CD8-positive, alpha-beta T cell (primary cell): ENCODE measurements at places on chromosomes 1 and 21.

- DNase-seq = no peak
Measured at GRCh38 chr1:56123421-56123820, 455.9 kb downstream of the PLPP3 start.

GRCh38 chr21:34630536-34631143 is 15.7 kb upstream of the RCAN1 start:
- DNase-seq = no peak

DNA sequence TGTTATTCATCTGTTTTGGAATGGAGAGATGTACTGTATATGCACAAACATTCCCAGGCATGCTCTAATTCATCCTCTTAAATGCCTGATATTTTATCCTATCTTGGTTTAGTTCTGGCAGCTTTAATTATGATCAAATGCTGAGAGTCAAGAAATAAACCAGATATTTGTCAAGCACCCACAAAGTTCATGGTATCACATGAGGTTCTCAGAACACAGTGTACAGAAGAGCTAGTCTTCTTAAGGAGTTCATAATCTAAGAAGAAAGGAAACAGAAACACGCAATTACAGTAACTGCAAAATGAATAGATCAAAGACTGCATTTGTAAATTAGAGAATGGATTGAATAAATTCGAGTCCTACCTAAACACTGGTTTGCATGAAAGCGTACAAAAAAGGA is 58.3 kb upstream of the KCNH1 start:
- no peak for DNase-seq

GRCh38 chr1:233140499-233140898 is 155.0 kb downstream of the PCNX2 start:
- DNase-seq = no peak

DNA sequence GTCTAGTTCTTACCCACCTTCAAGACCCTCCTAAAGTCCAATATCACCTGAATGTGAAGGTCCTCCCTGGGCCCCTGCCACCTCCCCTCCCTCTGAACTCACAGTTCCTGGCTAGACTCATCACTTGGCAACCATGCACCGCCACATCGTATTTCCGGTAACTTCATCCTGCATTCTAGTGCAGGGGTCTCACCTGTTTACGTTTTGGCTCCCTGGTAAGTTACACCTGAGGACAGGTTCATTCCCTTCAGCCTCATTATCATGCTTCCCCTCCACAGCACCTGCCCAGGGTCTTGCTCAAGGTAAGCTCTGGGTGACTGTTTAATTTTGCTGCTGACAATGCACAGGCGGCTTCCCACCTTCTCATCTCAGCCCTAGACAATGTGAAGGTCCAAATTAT is 93.1 kb downstream of the MIS18A start:
- DNase-seq = no peak

- no peak for DNase-seq
Measured at GRCh38 chr21:35329940-35330660, 281.0 kb upstream of the RUNX1 start.

DNA sequence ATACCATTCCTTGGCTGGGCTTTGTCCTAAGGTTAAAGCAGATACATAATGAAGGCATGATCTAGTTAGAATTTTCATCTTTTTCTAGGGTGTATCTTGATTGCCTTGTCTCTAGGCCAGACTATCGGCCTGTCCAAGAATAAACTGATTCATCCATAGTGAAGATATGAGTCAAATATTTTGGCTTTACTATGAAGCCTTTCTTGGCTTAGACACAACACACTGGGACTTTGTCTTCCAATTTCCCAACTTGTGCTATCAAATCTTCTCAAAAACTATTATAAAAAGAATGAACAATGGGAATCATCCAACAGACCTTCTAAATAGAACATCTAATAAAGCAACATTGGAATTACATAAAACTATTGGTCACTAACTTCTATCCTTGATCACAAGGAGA is 64.8 kb downstream of the WARS2 start:
- no peak for DNase-seq

GRCh38 chr1:87197641-87198040 is 131.0 kb upstream of the LMO4 start:
- no peak for DNase-seq

DNA sequence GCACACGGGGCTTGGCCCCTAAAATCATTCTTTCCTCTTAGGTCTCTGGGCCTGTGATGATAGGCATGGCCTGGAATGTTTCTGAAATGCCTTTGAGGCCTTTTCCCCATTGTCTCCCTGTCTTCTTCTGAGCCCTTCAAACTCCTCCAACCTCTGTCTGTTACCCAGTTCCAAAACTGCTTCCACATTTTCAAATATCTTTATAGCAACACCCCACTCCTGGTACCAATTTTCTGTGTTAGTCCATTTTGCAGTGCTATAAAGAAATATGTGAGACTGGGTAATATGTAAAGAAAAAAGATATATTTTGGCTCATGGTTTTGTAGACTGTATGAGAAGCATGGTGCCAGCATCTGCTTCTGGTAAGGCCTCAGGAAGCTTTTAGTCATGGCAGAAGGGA is 158.8 kb downstream of the TM2D1 start:
- no peak for DNase-seq

DNA sequence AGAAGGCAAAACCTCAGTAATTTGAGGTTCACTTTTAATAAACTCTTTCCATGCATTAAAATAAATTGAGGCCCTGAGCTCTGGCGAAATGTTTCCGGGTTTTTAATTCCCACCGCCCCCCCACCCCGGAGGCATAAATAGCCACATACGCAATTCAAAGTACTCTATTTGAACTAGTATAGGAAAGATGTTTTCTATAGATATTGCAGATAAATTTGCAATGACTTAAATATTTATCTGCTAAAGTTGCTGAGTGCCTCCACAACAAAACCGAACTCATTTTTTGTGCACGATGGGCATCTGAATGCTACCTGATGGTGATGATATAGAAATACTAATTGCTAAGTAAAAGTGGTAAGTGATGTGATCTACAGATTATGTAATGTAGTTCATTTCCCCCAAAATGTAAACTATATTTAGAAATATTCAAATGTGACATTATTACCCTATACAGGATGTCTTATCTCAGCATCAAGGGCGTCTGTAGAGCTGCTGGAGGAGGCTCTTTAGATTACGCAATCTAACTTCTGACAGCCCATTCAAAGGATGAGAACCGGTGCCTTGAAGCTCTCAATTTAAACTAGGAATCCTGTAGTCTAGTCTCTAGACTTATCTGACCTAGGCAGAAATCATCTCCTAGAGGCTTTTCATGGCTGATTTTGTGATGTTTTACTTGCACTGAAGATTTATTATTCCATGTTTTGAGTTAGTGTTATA is 8.5 kb downstream of the IRF2BP2 start:
- peak; percentile 72 for DNase-seq

DNA sequence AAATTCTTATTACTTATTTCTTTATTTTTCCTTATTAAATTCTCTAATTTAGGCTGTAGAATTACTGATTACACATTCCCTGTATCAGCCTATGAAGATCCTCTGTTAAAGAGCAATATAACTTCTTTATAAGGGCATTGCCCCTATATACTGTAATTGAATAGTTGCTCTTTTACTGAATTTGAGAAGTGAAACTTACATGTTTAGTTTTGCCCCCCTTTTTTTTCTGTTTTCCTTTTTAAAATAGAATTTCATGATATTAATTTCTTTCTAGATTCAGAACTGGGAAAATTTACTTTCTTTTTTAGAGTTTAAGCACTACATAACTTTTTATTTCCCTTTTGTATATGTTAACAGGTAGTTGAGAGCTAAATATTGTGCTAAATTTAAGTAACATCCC is 29.5 kb upstream of the PGM1 start:
- no peak for DNase-seq

- DNase-seq = no peak
Measured at GRCh38 chr1:236535662-236536161, 11.9 kb downstream of the LGALS8 start.

DNA sequence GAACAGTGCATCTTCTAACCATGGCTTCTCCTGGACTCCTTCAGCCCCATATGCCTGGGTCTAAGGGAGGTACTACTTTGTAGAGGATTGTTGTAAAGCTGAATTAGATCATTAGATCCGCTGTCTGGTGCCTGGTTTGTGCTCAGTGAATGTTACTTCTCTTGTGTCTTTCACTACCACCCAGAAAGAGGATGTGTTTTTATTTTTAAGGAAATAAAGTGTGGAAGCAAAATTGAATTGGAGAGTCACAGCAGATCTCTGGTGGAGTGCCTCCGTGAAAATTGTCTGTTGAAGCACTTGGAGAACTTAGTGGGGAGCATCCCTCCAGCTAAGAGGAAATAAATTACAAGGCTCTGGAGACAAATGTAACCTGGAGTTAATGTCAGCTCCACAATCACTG is 101.8 kb upstream of the ARTN start:
- no peak for DNase-seq

DNA sequence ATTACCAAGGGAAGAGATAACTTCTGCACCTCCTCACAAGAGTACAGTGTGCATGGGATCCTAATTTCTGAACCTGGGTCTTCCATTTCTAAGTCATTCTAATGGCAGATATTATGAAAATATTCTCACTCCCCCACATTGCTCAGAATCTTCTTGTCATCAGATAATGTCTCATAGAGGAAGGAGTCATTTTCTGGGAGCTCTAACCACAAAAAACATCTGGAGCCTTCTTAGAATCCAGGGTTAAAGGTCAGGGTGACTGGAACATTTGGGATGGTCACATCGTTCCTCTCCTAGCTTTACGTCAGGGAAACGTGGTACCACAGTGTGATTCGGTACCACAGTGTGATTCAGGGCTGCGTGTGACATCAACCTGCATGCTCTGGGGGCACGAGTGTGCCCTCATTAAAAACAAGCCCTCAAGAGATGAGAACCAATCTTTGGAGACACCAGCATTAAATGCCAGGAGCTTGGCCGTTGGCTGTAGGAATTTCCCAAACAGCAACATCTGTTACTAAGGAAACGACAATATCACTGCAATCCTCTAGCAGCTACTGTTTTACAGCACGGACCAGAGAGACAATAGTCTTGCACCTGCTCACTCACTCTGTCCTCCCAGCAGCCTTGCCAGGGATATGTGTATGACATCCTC is 179.1 kb downstream of the PSMG1 start:
- DNase-seq = no peak

GRCh38 chr1:197715806-197716205 is 59.5 kb downstream of the DENND1B start:
- no peak for DNase-seq

- DNase-seq = no peak
Measured at GRCh38 chr1:69175053-69175452, 392.7 kb upstream of the LRRC7 start.

DNA sequence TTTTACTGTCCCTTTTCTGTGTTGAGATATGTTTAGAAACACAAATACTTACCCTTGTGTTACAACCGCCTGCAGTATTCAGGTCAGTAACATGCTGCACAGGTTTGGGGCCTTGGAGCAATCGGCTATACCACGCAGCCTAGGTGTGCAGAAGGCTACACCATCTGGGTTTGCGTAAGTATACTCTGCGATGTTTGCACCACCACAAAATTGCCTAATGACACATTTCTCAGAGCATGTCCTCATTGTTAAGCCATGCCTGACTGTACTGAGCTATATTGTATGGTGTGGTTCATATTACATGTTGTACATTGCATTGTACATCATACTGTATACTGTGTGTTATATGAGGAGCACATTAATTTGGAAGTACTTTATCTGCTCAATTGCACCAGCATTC is 247.4 kb downstream of the RHOU start:
- no peak for DNase-seq

DNA sequence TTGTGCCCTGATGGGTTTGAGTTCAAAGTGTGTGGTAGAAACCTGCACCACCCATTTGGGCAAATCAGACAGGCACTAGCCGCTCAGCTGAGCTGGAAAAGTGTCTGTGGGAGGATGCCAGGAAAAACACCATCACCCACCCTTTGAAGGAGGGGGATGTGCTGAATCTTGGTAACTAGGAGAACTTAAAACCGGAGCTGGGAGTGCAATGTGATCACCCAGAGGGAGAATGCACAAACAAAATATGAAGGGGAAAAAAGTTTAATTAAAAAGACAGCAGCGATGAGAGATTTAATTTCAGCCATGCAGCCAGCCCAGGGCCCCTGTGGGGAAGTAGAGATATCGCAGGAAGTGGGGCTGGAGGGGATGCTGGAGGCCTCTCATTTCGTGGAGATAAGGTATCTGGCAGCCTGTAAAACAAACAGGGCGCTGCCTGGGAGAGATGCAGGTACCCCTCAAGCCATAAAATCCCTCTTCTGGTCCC is 86.8 kb upstream of the BCAR3 start:
- DNase-seq = no peak

DNA sequence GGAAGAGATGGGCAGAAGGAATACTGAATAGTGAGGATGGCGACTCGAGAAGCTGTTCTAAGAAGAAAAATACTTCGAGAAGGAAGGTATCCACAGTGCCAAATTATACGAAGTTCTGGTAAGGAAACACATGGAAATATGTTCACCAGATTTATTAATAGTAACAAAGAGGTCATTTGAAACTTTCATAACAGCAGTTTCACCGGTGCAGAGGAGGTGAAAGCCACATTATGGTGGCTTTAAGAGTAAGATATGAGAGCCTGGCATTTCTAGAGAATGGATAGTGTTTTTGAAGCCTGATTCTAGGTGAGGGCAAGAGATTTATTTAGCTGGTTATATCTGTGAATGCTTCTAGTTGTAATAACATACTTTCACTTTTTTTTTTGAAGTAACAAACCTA is 56.2 kb downstream of the DPYD start:
- DNase-seq = no peak
